ENCODE measurements at places on chromosomes 7 and 10. TPM values are rescaled to one million over a fixed set of nuclear protein-coding genes. Genes with fewer than 3 reads are reported as not detected.

- peak; percentile 94 for DNase-seq
Measured at GRCh38 chr7:158431941-158432347, 155.7 kb downstream of the PTPRN2 start.

DNA sequence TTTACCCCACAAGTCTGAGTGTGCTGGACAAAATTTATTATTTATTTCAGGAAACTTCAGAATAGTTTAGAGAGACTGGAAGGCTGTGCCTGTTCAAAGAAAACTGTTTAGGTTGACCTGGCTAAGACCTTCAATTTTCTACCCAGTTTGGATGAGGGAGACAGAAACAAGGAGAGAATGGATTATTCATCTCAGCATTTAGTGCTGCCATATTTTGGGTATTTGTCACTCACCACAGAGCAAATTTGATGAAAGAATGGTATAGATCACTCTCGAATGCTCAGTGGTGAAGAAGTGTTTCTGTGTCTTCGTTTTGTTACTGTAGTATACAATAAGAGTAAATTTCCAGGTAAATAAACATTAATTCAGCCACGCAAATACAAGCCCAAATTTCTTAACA, 71.8 kb downstream of the SEMA3C start:
- no peak for DNase-seq

The SLC18A2 gene
- 0.76 TPM for total RNA-seq

The NUTM2B gene
- total RNA-seq, result 0.20 TPM

All from hepatocyte (in vitro differentiated cells).